ENCODE measurements at places on chromosomes 11 and 22.
A peak's percentile ranks its signal among the peaks of the same experiment; 100 is the strongest.

- peaks cover 4% of the 10 kb centered on the region for H3K27me3 ChIP-seq
- no peaks in the 10 kb centered on the region for H3K4me1 ChIP-seq
- H3K36me3 ChIP-seq, result no peaks in the 10 kb centered on the region
- no peak overlapping the region for H3K4me3 ChIP-seq
- DNase-seq, result no peak
Measured at GRCh38 chr11:116167706-116168458, 604.9 kb downstream of the BUD13 start.

DNA sequence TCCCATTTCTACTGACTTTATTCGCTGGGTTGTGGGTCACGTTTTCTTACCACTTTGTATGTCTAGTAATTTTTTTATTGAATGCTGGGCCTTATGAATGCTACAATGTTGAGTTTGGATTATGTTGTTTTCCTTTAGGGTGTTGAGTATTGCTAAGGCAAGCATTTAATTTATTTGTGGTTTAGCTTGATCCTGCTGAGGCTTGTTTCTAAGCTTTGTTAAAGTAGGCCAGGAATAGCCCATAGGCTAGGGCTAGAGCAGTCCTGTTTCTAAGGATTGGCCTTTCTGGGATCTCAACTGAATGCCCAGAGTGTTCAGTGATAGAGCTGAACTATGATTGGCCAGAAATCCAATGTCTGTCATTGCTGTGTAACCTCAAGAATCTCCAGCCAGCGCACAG is 56.1 kb upstream of the LDLRAD3 start:
- no peaks in the 10 kb centered on the region for H3K36me3 ChIP-seq
- H3K27me3 ChIP-seq, result peaks cover 10% of the 10 kb centered on the region

DNA sequence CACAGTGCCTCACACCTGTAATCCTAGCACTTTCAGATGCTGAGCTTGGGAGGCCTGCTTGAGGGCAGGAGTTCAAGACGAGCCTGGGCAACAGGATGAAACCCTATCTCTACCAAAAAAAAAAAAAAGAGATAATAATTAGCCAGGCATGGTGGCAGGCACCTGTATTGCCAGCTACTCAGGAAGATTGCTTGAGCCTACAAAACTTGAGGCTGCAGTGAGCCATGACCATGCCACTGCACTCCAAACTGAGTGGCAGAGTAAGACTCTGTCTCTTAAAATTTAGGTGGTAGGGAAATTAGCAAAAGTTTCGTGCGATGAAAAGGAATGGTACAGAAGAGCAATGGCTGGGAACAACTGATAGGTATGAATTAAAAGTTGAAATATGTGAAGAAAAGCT is 18.0 kb downstream of the ST13 start:
- H3K36me3 ChIP-seq, result peaks cover 64% of the 10 kb centered on the region
- no peak for DNase-seq
- H3K27me3 ChIP-seq, result no peaks in the 10 kb centered on the region
- H3K4me3 ChIP-seq, result no peak overlapping the region
- peaks cover 4% of the 10 kb centered on the region for H3K4me1 ChIP-seq
- H3K27ac ChIP-seq, result no peak overlapping the region

DNA sequence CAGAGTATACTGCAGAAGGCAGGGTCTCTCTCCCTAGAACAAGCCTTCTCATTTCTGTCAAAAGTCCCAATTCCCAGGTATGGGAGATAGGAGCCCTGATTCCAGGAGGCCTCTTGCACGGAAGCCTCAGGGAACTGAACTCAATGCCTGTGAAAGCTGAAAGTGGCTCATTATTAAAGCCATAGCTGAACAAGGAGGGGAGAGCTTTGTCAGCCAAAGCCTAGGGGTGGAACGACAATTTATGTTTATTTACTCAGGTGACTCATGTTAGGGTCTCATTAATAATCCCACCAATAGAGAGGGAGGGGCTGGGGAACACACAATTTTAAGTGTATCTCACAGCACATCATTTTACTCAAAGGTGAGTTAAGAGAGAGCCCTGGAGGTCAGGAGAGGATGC is 44.9 kb downstream of the DSCAML1 start:
- H3K27me3 ChIP-seq, result peaks cover 3% of the 10 kb centered on the region
- no peak overlapping the region for H3K4me3 ChIP-seq
- DNase-seq, result no peak
- H3K27ac ChIP-seq, result no peak overlapping the region
- H3K4me1 ChIP-seq, result no peaks in the 10 kb centered on the region
- no peaks in the 10 kb centered on the region for H3K36me3 ChIP-seq

GRCh38 chr22:46897246-46897623 is 134.8 kb downstream of the TBC1D22A start:
- no peak for DNase-seq
- no peak overlapping the region for H3K27ac ChIP-seq
- H3K27me3 ChIP-seq, result no peaks in the 10 kb centered on the region
- H3K4me3 ChIP-seq, result no peak overlapping the region
- H3K4me1 ChIP-seq, result peaks cover 10% of the 10 kb centered on the region

GRCh38 chr22:48981371-48982061 is 846.2 kb downstream of the BRD1 start:
- H3K4me1 ChIP-seq, result no peaks in the 10 kb centered on the region
- no peak overlapping the region for H3K4me3 ChIP-seq
- no peak overlapping the region for H3K27ac ChIP-seq
- no peaks in the 10 kb centered on the region for H3K36me3 ChIP-seq

DNA sequence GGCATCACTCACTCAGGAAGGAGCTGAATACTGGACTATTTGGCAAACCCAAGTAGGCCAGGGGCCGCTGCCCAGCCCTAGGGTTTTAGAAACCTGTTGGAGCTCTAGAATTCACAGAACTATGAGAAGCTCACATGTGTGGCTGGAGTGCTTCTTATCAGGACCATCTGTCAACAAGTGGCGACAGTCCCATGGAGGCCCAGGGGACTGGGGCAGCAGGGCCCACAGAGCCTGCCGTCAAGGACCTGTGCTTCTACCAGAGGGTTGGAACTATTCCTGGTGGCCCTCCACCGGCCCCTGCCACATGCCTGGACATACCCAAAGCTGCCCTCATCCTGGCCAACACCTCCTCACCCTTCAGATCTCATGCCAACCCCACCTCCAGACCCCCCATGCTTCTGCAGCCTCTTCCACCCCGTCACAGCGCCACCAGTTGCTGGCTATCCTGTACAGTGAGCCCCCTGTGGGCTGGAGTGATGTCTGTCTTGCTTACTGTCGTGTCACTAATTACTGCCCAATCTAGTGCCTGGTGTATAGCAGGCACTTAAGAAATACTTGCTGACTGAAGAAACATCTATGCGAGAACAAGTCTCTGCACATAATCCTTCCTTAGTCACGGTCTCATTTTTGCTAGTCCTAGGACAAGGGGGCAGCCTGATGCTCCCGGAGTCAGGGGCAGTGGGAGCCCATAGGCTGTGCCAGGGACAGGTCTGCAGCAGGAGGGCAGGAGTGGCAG is 27.2 kb upstream of the RASL10A start:
- DNase-seq, result no peak
- peaks cover 38% of the 10 kb centered on the region for H3K36me3 ChIP-seq
- H3K27me3 ChIP-seq, result no peaks in the 10 kb centered on the region
- H3K27ac ChIP-seq, result no peak overlapping the region
- H3K4me3 ChIP-seq, result no peak overlapping the region

- no peak overlapping the region for H3K27ac ChIP-seq
- H3K36me3 ChIP-seq, result peaks cover 2% of the 10 kb centered on the region
- H3K4me1 ChIP-seq, result peaks cover 5% of the 10 kb centered on the region
- peak overlapping the region; percentile 56 for H3K4me3 ChIP-seq
- DNase-seq, result peak; percentile 65
Measured at GRCh38 chr22:36221799-36222751, 17.3 kb downstream of the APOL2 start.

DNA sequence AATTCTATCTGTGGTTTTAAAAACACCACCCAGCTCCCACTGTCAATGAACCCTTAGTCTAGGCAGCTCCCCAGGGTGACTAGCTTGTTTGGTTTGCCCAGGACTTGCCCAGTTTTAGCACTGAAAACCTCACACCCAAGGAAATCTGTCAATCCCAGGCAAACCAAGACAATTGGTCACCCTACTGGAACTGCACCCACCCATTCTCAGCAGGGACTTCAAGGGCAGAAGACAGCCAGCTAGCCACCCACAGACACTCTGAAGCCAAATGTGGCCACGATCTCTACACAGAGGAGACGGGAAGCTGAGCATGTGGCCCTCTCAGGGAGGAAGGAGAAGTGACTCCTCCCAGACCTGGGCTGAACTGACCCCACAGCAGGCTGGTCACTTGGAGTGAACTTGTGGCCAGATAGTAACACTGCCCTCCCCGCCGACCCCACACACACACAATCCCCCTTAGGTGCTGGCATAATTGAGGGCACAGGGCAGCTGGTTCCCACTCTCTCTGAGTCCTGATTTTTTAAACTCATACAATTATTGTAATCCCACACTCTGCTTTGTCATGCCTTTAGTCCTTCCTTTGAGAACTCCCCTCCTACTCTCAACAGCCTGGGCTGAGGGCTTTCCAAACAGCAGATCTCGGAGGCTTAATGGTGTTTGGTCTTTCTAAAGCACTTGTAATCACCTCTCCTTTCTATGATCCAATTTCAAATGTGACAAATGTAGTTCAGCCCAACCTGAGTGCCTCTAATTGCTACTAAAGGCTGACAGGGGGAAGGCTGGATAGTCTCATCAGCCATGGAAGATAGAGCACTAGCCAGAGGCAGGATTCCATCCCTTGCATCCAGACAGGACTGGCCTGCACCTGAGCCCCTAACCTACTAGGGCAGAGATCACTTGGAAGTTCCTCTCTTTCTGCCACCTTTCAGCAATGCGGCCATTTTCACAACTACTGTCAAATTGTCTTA is 74.7 kb upstream of the DRD2 start:
- no peaks in the 10 kb centered on the region for H3K36me3 ChIP-seq
- DNase-seq, result no peak
- H3K27me3 ChIP-seq, result peaks cover 28% of the 10 kb centered on the region
- H3K4me1 ChIP-seq, result no peaks in the 10 kb centered on the region
- H3K27ac ChIP-seq, result no peak overlapping the region

DNA sequence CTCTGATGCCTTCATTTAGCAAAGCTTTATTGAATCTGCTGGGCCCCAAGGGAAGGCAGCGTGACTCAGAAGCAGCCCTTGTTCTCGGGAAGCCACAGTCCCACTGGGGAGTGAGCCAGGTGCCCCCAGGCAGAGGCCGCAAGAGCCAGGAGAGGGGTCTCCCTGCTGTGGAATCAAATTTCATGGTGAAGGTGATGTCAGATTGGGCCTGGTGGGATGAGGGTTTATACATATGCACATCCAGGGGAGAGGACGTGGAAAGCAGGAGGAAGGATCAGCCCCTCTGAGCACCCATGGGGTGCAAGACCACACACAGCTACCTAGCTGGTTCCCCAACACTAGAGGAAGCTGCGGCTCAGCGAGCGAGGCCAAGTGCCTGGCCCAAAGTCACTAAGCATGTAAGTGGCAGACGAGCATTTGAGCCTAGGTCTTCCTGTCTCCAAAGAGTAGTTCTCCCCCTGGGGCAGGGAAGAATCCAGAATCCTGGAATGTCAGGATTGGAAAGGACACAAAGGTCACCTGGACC is 2.0 kb downstream of the SYNGR1 start:
- DNase-seq, result peak; percentile 30
- no peak overlapping the region for H3K27ac ChIP-seq
- H3K4me3 ChIP-seq, result peak overlapping the region; percentile 18
- no peaks in the 10 kb centered on the region for H3K36me3 ChIP-seq
- H3K27me3 ChIP-seq, result peaks cover 6% of the 10 kb centered on the region

DNA sequence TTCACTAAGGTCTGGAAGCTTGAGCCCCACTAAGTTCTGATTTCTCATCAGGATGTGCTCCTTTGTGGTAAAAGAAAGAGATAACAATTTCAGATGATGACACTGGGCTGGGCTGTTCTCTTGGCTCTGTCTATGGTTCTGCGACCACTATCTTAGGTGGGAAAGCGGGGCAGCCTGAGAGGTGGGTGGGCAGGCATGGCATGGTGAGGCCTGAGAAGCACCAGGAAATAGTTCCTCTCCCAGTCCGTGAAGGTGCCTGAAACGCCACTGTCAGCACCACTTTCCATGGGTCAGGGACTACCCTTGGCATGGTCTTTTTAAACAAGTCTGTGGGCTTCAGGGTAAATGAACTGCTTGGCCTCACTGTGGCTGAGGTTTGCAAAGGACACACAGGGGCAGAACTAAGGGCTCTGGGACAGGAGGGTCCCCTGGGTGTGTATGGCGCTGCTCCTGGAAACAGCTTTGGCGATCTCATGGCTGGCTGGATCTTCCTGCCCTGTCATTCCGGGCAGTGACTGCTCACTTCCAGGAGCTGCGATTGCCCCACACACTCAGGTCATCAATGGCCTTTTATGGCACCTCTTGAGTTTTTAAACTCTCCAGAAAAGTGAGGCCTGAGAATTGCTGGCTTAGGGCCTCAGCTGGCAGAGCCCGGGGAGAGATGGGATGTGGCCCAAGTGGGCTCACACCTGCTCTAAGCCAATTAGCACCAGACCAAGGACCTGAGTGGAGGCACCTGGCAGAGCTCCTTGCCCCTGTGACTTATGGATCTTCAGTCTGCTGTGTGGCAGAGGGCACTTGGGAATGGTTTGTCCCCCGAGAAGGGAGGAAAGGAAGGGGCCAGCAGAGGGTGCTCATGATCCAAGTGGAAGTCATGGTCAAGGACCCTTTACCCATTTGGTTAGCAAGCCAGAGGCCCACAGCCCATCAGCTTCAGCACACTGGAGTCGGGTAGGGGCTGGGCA is 55.6 kb upstream of the LYVE1 start:
- DNase-seq, result peak; percentile 25
- no peaks in the 10 kb centered on the region for H3K27me3 ChIP-seq
- peaks cover 18% of the 10 kb centered on the region for H3K4me1 ChIP-seq
- H3K27ac ChIP-seq, result peak overlapping the region; percentile 63
- no peaks in the 10 kb centered on the region for H3K36me3 ChIP-seq

DNA sequence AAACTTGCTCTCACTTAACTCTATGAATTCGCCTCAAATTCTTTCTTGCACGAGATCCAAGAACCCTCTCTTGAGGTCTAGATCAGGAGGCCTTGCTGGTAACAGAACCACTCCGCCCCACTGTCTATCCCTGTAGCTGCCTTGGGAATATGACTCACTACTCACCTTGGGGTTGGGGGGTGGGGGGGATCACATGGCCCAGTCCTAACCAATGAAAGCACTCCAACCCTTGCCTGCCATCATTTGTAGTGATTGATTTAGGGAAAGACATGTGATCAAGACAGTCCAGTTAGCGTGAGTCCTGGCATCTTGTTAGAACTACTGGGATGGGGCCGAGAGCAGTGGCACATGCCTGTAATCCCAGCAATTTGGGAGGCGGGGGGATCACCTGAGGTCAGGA is 4.8 kb upstream of the MRTFA start:
- H3K27me3 ChIP-seq, result no peaks in the 10 kb centered on the region
- H3K4me3 ChIP-seq, result no peak overlapping the region
- no peaks in the 10 kb centered on the region for H3K36me3 ChIP-seq
- no peak overlapping the region for H3K27ac ChIP-seq
- DNase-seq, result no peak

GRCh38 chr11:45156741-45157140 is 10.3 kb downstream of the PRDM11 start:
- H3K27ac ChIP-seq, result no peak overlapping the region
- H3K4me3 ChIP-seq, result no peak overlapping the region
- DNase-seq, result no peak
- no peaks in the 10 kb centered on the region for H3K27me3 ChIP-seq
- H3K36me3 ChIP-seq, result no peaks in the 10 kb centered on the region

- no peaks in the 10 kb centered on the region for H3K36me3 ChIP-seq
- no peak overlapping the region for H3K27ac ChIP-seq
- peaks cover 2% of the 10 kb centered on the region for H3K4me1 ChIP-seq
- H3K27me3 ChIP-seq, result no peaks in the 10 kb centered on the region
- H3K4me3 ChIP-seq, result no peak overlapping the region
- DNase-seq, result no peak
Measured at GRCh38 chr11:44694443-44694842, 32.3 kb upstream of the TSPAN18 start.

Data from activated naive CD8-positive, alpha-beta T cell treated with anti-CD3 and anti-CD28 coated beads, Interleukin-2, amount 50 U/mL, for 24 hours (primary cell).